Progenitor cell of endocrine pancreas (in vitro differentiated cells): ENCODE measurements at places on chromosomes 7 and 10. TPM values are rescaled to one million over a fixed set of nuclear protein-coding genes. Genes with fewer than 3 reads are reported as not detected.
A peak's percentile ranks its signal among the peaks of the same experiment; 100 is the strongest.

The FAM13C gene
- total RNA-seq = 5.9 and 6.4 TPM in 2 replicates

The HOXA13 gene
- not detected in 2 replicates for total RNA-seq

The HOGA1 gene
- total RNA-seq = 10.5 and 11.9 TPM in 2 replicates

The CDC14C gene
- 0.22 TPM in 1 of 2 replicates, not detected in the other for total RNA-seq

The OR6B1 gene
- total RNA-seq = not detected in 2 replicates

The SPDYE11 gene
- 0.22 TPM in 1 of 2 replicates, not detected in the other for total RNA-seq

The ZNF736 gene
- total RNA-seq = not detected in 2 replicates

The NACAD gene
- 10.1 and 11.7 TPM in 2 replicates for total RNA-seq

The HPSE2 gene
- 0.10 TPM in 1 of 2 replicates, not detected in the other for total RNA-seq

The HOXA6 gene
- total RNA-seq = 0.38 TPM in 1 of 2 replicates, not detected in the other

The ELFN1 gene
- total RNA-seq = 12.3 and 12.9 TPM in 2 replicates

- H3K27me3 ChIP-seq = no peaks in the 10 kb centered on the region
- no peak overlapping the region for H3K27ac ChIP-seq
- H3K36me3 ChIP-seq = peaks cover 5% of the 10 kb centered on the region
- H3K4me3 ChIP-seq = no peak overlapping the region
These were observed 97.9 kb upstream of the SAMD8 start for GRCh38 chr10:75013522-75013921.

DNA sequence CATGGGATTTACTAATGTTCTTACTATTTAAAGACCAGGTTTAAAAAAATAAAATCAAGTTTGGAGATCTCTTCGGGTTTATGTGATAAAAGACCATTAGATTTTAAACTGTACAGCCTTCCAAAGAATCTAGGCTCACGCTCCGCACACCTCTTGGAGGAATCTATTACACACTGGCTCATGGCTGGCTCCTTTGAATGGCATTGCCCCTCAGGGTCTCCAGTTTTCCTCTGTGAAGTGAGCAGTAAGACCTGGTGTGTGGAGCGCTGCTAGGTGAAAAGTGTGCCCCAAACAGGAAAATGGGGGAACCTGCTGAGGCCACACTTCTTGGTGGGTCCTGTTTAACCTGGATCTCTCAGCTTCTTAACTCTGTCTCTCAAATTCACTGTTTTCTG lies 142.3 kb downstream of the KAT6B start:
- no peaks in the 10 kb centered on the region for H3K27me3 ChIP-seq
- peaks cover 16% of the 10 kb centered on the region for H3K36me3 ChIP-seq
- H3K4me3 ChIP-seq = no peak overlapping the region
- H3K27ac ChIP-seq = no peak overlapping the region
- DNase-seq = no peak

DNA sequence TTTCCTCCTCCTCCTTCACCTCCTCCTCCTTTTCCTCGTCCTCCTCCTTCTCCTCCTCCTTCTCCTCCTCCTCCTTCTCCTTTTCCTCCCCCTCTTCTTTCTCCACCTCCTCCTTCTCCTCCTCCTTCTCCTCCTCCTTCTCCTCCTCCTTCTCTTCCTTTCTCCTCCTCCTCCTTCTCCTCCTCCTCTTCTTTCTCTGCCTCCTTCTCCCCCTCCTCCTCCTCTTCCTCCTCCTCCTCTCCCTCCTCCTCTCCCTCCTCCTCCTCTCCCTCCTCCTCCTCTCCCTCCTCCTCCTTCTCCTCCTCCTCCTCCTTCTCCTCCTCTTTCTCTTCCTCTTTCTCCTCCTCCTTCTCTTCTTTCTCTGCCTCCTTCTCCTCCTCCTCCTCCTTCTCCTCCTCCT lies 13.6 kb downstream of the PLXNA4 start:
- no peak overlapping the region for H3K4me3 ChIP-seq
- H3K36me3 ChIP-seq = no peaks in the 10 kb centered on the region
- peaks cover 72% of the 10 kb centered on the region for H3K27me3 ChIP-seq

- peaks cover 23% of the 10 kb centered on the region for H3K36me3 ChIP-seq
- no peak for DNase-seq
- H3K4me1 ChIP-seq = peaks cover 38% of the 10 kb centered on the region
- no peak overlapping the region for H3K4me3 ChIP-seq
- no peak overlapping the region for H3K27ac ChIP-seq
- no peaks in the 10 kb centered on the region for H3K27me3 ChIP-seq
These were observed 92.8 kb downstream of the TCF7L2 start for GRCh38 chr10:113042868-113043267.

GRCh38 chr7:16926283-16926682 lies 44.5 kb upstream of the AGR3 start:
- no peak for DNase-seq
- H3K27me3 ChIP-seq = no peaks in the 10 kb centered on the region
- no peak overlapping the region for H3K4me3 ChIP-seq
- H3K4me1 ChIP-seq = peaks cover 12% of the 10 kb centered on the region
- H3K36me3 ChIP-seq = no peaks in the 10 kb centered on the region
- no peak overlapping the region for H3K27ac ChIP-seq

- no peak for DNase-seq
- no peak overlapping the region for H3K27ac ChIP-seq
- no peak overlapping the region for H3K4me3 ChIP-seq
- H3K36me3 ChIP-seq = no peaks in the 10 kb centered on the region
- peaks cover 13% of the 10 kb centered on the region for H3K27me3 ChIP-seq
These were observed 16.6 kb upstream of the RET start for GRCh38 chr10:43060291-43060690.

GRCh38 chr10:103692436-103692951 lies 162.9 kb downstream of the SH3PXD2A start:
- H3K4me1 ChIP-seq = peaks cover 9% of the 10 kb centered on the region
- DNase-seq = no peak
- peak overlapping the region; percentile 21 for H3K4me3 ChIP-seq
- no peak overlapping the region for H3K27ac ChIP-seq
- H3K27me3 ChIP-seq = peaks cover 31% of the 10 kb centered on the region

- no peak for DNase-seq
- H3K4me3 ChIP-seq = no peak overlapping the region
- peaks cover 9% of the 10 kb centered on the region for H3K4me1 ChIP-seq
- H3K36me3 ChIP-seq = no peaks in the 10 kb centered on the region
These were observed 1.5 kb upstream of the RELN start for GRCh38 chr7:103990991-103991390.

GRCh38 chr7:8380130-8380529 lies 53.3 kb upstream of the NXPH1 start:
- no peak overlapping the region for H3K4me3 ChIP-seq
- no peak for DNase-seq
- H3K27me3 ChIP-seq = no peaks in the 10 kb centered on the region

- peak; percentile 28 for DNase-seq
- H3K27me3 ChIP-seq = no peaks in the 10 kb centered on the region
- peak overlapping the region; percentile 89 for H3K4me3 ChIP-seq
- no peaks in the 10 kb centered on the region for H3K36me3 ChIP-seq
- peaks cover 25% of the 10 kb centered on the region for H3K4me1 ChIP-seq
These were observed 19.9 kb downstream of the TCAF1 start for GRCh38 chr7:143882020-143882603.

- H3K4me3 ChIP-seq = no peak overlapping the region
- no peak overlapping the region for H3K27ac ChIP-seq
- H3K27me3 ChIP-seq = no peaks in the 10 kb centered on the region
- no peak for DNase-seq
- no peaks in the 10 kb centered on the region for H3K4me1 ChIP-seq
- peaks cover 12% of the 10 kb centered on the region for H3K36me3 ChIP-seq
These were observed 59.2 kb downstream of the DENND2A start for GRCh38 chr7:140581411-140581810.

DNA sequence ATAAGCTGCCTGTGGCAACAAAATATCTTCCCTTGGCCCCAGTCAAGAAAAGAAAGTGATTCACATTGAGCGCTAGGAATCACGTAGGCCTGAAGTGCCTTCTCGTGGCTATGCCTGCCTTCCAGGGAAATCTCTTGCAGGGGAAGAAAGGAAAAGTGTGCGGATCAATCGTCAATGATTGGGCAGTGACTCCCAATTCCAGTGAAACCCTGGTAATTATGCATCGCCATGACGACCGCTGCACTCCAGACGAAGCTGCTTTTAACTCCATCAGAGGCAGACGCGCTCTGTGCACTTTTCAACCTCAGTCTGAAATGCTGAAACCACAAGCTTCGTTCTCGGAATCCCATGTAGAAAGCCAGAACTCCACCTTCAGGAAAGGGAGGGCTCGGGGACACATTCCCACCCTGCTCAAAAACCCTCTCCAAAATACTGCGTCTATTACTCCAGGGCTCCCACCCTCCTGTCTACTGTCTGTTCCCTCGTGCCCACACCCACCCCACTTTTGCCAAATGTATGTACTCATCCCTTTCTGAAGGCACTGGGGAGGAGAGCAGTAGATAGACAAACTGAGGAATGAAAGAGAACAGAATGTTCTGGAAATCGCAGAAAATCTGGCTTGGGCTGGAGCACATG lies 24.2 kb upstream of the PRKAG2 start:
- H3K4me1 ChIP-seq = peaks cover 9% of the 10 kb centered on the region
- no peak overlapping the region for H3K27ac ChIP-seq
- no peak for DNase-seq
- no peak overlapping the region for H3K4me3 ChIP-seq
- H3K27me3 ChIP-seq = peaks cover 22% of the 10 kb centered on the region

GRCh38 chr7:123738356-123738755 lies 10.4 kb downstream of the WASL start:
- H3K4me1 ChIP-seq = peaks cover 26% of the 10 kb centered on the region
- peaks cover 9% of the 10 kb centered on the region for H3K36me3 ChIP-seq
- DNase-seq = no peak
- H3K27ac ChIP-seq = peak overlapping the region; percentile 54
